Ecto neural progenitor cell (in vitro differentiated cells): ENCODE measurements at places on chromosomes 3 and 15.

- no peak for DNase-seq
These were observed 81.4 kb downstream of the XRN1 start for GRCh38 chr3:142366434-142366833.

DNA sequence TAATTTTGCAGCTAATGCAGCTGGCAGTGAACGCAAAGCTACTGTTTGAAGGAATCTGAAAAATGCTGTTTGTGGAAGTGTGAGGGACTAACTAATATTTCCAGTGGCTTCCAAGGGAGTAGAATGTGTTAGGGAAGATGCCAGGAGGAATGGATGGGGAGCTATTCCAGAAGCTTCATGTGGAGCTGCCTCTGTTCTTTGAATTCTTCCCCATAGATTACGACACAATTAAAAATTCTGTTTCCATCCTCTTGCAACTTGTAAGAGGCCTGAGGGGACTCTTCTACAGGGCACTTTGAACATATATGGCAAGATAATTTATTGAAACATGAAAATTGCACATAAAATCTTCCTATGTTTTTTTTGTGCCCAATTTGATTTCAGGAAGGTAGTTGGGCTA, 74.3 kb upstream of the CTXND1 start:
- DNase-seq = no peak

- DNase-seq = peak; percentile 40
These were observed 2.7 kb downstream of the C3orf22 start for GRCh38 chr3:126555795-126556636.

DNA sequence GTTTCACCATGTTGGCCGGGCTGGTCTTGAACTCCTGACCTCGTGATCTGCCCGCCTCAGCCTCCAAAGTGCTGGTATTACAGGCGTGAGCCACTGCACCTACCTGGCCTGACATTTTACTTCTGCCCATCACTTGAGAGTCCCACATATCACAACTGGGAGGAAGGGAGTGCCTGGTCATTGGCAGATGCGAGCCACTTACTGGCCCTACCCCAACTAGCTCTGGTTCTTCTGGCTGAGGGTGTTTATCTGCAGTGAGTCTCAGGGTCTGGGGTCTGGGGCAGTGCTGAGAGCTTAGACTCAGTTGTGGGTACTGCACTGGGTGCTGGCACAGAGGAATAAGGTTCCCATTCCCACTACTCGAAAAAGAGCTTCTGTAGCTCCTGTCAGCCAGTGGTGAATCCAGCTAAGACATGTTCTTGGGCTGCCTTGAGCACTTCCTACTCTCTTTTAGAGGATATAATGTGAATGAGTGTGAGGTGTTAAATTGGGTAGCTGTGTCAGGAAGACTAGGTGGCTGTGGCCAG, 30.2 kb downstream of the DAG1 start:
- no peak for DNase-seq

GRCh38 chr15:57216288-57216687, 160.0 kb upstream of the CGNL1 start:
- DNase-seq = no peak

DNA sequence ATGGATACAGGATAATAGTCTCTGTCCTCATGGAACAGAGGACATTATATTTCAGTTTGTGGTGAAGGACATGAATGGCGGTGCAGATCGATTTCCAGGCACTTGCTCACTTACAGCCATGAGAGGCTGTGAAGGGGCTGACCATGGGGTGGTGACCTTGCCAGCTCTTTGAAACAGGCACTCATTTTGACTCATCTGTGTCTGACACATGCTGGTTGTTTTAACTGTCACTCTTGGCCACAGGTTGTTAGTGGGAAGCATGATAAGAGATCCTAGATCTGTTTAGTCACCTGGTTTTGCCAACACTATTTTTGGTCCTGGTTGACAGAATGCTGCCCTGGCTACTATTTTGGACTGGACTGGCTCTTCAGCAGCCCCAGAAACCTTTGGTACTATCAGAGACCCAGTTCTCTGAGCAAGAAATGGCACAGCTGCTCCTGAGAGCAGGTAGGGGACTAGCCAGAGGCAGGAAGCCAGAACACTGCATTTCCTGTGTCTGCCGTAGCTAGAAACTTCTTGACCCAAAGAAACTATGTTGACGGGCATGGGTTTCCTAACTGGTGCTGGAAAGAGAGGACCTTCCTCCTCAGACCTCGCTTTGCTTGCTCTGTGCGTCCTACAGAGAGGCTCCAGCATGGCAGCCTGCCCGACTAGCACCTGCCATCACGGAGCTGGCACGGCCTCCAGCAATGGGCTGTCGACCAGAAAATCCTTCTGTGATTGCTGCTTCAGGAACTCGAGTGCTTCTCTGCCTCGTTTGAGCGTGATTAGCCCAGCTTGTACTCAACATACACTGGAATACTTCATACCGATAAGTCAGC, 6.3 kb downstream of the PXYLP1 start:
- DNase-seq = no peak

DNA sequence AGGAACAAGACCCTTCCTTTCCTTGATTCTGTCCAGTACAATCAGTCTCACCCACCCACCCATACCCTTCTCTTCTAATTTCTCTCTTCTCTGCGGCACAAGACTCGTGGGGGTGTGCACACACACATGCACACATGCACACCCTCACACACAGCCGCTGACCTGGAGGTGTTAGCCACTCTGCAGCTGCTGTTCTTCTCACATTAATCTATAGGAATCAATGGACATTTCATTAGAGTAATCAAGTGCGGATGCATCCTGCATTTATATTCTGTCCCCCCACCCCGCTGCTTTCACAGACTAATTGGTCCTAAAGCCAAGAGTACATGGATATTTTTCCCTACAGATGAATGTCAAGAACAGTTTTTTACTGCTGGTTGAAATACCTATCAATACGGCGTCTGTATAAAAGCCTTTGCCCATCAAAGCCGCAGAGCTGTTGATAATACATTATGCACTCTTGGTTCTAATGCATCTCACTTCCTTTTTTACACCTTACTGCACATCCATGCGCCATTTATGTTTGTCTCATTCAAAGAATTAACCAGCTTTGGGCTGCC, 186.5 kb upstream of the ONECUT1 start:
- DNase-seq = no peak

DNA sequence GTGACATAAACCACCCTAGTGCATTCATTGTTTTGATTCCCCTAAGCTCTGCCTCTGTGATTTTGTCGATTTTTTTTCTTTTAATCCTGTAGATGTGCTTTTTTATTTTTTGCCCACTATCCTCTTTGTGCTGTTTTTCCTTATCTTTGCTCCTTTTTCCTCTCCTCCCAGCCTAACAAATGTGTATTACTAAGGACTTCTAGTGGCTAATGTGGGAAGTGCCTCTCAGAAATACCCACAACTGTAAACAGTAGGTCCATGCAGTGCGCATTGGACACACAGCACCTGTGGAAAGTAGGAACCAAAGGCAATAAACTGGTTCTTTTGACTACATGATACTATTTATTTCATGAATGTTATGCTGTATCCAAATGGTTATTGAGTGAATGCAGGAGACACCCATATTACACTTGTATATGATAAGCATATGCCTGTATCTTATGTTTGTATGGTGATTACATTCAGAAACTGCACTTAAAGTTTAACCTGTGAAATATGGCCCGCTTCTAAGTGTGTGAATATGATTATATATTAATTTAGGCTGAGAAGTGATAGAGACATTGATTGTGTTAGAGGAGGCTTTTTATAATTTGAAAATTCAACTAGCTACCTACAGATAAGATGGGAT, 147.8 kb downstream of the PLCL2 start:
- no peak for DNase-seq

DNA sequence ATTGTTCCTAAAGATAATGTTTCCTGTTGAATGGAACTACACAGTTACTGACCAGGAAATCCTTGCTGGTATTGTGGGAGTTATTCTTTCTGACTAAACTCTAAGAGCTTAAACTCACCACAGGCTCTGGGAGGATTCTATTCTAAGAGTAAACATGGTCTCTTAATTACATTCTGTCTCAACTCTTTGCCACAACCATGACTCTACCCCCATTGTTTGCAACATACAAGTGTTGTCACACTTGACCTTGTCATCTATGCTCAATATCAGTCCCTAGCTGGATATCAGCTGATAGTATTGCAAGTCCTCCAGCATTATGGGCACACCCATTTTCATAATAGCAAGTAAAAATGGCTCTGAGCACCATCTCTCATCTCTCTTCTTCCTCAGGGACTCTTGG, 29.6 kb upstream of the SECISBP2L start:
- no peak for DNase-seq

DNA sequence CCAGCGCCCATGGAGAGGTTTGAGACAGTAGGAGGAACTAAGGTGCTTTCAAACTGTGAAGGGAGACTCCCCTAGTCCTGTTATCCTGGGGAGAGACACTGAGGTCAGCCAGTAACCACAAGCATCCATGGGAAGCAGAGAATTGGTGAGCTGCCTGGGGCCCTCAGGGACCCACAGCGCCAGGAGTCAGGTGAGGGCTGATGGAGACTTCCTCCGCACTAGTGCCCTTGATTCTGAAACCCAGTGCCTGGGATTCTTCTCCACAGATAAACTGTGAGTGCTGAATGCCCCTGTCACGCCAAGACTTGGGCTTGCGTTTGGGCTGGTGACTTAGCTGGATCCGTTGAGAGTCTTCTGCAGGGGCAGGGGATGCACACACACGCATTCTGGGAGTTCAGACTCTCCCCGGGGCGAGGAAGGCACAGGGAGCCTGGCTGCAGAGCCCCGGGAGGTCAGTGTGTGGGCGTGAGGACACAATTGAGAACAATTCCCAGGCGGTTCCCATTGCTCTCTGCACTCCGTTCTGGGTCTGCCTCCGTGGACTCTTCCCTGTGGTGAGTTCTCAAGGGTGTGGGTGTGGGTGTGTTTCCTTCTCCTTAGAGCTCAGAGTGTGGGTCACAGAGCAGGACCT, 37.9 kb upstream of the SLCO2A1 start:
- DNase-seq = peak; percentile 41

- DNase-seq = no peak
These were observed 3.1 kb downstream of the CHRNB4 start for GRCh38 chr15:78637776-78638435.

- peak; percentile 91 for DNase-seq
These were observed 24.3 kb upstream of the POLG start for GRCh38 chr15:89358755-89359439.

DNA sequence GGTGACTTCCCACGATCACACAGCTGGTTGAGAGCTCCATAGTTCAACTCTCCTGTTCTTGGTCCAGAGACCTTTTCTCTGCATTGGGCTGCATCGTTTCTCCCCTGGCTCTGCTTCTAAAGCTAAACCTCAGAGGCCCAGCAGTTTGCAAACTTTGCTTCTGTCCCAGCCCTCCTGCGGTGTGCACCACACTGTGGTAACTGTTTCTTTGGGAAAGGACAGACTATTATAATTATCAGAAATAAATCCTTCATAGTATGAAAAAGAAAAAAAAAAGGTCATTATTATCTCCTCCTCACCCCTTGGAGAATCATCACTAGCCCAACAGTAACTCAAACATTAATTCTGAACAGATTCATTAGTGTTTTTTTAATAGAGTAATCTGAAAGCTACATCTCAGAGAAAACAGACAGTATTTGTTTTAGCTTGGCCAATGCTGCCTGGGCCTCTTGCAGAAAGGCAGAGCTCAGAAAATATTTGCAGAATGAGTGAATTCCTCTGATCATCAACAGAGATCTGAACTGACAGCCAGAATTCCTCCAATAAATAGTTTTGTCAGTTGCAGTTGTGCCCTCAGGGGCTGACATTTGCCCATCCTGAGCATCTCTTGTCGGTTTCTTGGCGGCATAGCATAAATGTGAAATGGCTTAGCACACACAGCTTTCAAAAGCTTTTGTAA, 52.9 kb downstream of the BFSP2 start:
- no peak for DNase-seq

DNA sequence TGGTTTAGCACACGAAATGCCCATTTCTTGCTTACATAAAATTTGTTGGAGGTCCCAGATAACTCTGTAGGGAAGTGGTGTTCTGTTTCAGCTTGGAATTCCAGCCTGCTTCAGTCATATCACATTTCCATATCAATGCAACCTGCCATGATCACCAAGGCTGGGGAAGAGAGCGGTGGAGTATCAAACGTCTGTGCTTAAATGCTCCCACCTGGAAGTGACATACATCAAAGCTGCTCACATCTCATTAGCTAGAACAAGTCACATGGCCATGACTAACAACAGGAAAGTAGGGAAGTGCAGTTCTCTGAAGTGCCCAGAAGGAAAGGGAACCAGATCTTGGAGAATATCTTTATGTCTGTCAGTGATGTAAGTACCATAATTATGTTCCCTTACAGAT, 130.2 kb upstream of the CFAP20DC start:
- DNase-seq = no peak

GRCh38 chr3:33639889-33640288, 78.2 kb downstream of the CLASP2 start:
- no peak for DNase-seq

DNA sequence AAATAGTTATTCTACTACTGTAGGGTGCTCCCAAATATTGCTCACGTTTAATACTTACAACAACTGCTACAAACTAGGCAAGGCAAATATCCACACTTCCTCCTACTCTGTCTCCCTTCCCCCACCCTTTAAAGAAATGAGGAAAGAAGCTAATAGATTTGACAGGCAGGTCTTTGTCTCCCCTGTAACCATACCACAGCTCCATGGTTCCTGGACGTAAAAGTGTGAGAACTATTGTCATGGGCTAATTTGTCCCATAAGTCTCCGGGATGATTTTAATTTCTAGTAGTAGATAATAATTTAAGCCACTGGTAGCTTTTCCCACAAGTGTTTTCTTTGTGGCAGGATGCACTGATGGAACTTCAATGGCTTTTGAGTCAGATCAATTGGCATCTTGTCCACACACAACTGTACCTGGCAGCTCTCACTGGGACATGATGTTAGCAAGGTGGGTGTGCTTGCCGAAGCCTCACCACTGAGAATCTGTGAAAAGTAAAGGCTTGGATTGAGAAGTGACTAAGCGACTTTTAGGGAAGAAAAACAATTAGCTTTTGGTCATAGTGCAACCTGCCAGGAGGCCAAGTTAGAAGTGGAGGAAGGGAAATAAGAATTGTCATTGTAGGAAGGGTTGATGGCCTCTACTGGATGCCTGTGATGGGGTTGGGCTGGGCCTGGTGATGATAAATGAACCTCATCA, 1.4 kb upstream of the CPOX start:
- no peak for DNase-seq

DNA sequence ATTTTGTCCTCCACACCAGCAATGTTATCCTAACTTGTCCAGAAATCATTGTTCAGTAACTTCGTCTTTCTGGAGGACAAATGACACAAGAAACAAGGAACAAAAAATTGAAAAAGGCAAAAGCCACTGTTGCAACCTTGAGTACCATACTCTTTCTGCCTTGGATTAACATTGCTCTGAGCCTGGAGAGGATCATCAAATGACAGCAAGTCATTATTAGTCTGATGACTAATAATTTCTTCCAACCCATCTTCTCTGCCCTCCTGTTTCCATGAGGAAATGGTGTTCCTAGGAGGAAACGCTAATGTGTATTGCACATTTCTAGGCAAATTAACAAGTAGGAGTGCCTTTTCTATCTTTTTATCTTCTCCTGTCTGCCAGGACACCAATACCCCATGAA, 153.9 kb downstream of the PCCB start:
- no peak for DNase-seq

- DNase-seq = no peak
These were observed 279.7 kb downstream of the PYDC2 start for GRCh38 chr3:191740712-191741111.
